ENCODE measurements at places on chromosomes 4 and X.

- no peak for DNase-seq
These were observed 135.2 kb downstream of the PDE5A start for GRCh38 chr4:119493419-119493818.

DNA sequence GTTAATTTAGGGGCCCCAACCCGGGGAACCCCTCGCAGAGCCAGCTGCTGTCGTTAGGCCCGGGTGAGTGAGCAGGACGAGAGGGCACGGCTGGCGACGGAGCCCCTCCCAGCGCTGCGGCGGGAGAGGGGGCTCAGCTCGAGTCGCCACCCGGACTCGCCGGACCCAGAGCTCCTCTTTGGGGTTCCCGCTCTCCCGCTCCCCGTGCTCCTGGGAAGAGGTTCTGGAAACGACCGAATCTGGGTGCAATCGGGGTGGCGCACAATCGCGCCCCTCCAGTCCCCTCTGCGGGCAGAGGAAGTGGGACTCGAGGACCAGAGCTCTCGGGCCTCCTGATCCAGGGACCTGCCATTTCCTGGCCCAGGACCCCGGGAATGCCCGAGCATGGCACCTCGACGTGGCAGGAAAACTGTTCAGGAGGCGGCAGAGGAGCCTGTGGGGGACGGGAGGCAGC, 37.3 kb upstream of the ARAF start:
- DNase-seq, result no peak

- no peak for DNase-seq
These were observed 17.0 kb upstream of the AP1AR start for GRCh38 chr4:112214390-112215264.

DNA sequence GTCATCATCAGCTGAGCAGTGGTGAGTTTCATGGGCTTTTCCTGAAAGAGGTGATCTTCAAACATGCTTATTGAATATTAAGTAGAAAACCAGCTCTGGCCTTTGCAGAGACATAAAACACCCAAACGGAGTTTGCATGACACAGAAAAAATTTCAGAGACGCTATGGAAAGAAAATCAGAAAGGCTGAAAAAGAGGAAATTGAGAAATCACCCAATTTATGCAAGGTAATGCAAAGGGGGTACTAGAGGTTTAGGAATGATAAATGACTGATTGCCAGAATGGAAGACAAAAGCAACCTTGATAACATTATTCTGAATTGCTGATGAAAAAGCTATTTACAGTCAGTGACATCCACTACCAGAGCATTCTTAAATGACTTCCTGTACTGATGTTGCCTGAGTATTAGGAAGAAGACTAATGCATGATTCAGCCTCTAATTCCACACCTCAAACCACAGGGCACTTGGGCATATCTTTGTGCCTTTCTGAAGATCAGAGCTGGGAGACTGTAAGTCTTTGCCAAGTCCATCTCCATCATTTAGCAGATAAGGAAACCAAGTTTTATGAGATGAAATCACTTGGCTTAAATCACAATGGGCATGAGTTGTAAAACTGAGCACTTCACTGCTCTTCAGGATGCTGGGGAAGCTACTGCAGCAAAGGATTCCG, 565.7 kb downstream of the PPARGC1A start:
- no peak for DNase-seq

DNA sequence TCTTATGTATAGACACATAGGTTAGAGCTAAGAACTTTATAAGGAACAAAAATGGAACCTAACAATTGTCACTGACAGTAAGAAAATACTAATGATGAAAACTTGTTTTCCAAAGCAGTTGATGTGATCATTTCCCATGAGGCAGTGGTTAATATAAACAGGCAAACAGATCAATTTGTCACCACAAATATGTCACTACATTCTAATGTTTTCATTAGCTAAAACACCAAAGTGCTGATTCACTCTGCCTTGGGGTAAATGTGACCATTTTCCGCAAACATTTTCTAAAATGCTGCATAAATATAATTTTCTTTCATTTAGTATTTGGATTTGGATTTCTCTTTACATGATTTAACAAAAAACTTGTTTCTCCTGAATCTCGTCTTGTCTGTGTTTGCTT, 408.9 kb upstream of the CTSO start:
- peak; percentile 16 for DNase-seq

GRCh38 chr4:78032929-78033328, 24.2 kb upstream of the FRAS1 start:
- DNase-seq, result no peak

GRCh38 chrX:130296743-130297142, 28.0 kb upstream of the ZNF280C start:
- no peak for DNase-seq

DNA sequence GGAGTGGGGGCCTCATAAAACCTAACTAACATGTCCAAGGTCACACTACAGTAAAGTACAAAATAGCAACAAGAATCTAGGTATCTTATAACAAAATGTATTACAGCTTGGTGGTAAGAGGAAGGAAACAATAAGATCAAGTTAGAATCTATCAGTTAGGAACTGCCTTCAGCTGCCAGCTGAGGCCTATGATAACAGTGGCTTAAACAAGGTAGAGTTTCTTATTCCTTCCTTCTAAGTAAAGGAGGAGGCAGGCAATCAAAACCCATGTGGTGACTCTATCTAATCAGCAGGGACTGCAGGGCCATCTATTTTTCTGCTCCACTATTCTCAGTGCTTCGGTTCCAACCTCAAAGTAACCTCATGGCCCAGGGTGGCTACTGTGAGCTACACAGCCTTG, 10.9 kb downstream of the SH3D19 start:
- DNase-seq, result no peak

DNA sequence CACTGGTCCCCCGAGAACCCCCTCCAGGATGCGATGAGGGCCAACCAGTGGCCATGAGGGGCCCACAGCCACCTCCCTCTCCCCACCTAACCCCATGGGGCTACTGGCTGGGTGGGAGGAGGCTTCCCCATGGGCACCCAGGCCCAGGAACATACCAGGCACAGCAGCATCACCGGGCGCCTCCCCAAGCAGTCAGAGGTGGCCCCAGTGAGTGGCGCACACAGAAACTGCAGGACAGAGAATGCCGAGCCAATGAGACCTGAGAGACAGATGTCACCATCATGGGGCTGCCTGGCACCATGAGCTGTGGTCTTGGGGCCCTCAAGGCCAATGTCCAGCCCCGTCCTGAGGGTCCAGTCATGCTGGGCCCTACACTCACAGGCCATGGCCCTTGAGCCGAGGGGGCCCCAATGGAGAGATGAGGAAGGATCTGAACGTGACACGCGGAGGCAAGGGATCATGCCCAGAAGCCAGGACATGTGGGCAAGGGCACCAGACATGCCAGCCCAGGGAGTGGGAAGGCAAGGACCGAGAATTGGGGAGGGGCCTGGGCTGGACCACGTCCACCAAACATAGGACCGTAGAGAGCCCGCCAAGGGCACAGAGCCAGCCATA, 30.1 kb downstream of the NOP14 start:
- DNase-seq, result no peak

DNA sequence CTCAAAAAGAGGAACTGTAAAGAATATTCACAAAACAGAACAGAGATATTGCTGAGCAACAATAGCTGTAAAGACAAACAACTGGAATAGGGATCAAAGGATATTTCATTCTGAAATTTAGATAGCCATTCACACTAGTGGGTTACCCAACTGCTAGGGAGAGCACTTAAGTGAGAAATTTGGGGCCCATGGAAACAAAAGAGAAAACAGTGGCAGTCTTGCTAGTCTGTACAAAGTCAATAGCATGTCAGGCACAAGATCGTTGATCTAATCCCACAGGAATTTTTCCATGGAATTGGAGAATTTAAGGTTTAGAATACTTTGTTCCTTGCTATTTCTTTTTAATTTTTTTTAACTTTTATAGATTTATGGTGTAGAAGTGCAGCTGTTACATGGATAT, 467.0 kb downstream of the PCDH18 start:
- peak; percentile 57 for DNase-seq

DNA sequence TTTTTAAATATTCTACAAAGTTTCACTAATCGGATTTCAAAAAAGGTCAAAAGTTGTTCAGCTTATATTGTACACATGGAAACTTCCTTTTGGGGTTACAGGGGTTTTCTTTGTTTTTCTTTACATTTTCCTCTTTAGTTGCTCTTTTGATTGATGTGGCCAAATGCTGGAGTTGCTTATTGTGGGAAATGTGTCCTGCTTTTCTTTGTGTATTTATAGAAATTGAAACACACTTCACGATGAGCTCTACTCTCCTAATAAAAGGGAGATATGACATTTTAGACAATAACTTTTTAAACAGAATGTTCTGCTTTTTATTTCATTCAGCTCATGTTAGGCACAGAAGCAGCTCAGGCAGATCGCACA, 50.7 kb upstream of the SPRY1 start:
- no peak for DNase-seq

DNA sequence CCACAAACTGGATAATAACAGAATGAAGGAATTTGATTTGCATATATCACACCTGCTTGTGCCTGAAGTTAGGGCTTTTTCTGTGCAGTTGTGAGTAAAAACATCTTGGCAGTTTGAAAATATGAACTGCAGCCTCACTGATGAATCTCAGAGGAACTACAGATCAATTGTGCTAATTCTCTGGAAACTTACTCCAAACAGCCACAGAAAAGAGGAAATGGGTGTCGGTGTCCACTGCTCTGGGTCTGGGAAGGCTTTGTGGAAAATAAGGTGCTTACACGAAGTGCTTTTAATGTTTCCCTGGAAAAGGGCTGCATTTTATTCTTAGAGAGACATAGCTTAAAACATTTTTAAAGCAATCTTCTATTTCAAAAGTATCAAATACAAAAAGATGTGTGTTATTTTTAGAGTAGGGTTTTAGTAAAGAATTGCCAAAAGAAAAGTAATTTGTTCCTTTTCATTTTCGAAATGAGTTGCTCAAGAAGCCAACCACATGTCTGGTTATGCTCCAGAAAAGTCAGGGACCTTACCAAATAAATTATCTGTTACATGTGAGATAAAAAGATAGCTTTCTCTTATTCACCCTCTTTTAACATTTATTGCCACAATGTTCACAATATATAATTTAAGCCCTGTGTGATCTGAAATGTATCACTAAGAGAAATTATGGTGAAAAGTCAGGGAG, 240.1 kb downstream of the FRAS1 start:
- no peak for DNase-seq
